Neural cell (in vitro differentiated cells): ENCODE measurements at places on chromosomes 1 and 21. TPM values are rescaled to one million over a fixed set of nuclear protein-coding genes. Genes with fewer than 3 reads are reported as not detected.

Gene RIMS3
- polyA plus RNA-seq = 31.6 and 36.9 TPM in 2 replicates

Gene DENND4B
- polyA plus RNA-seq = 25.3 and 30.9 TPM in 2 replicates

Gene CCDC181
- 11.2 and 14.7 TPM in 2 replicates for polyA plus RNA-seq

Gene PTPN14
- polyA plus RNA-seq = 0.07 and 0.20 TPM in 2 replicates

Gene OR2T35
- not detected in 2 replicates for polyA plus RNA-seq

Gene UBASH3A
- polyA plus RNA-seq = not detected in 2 replicates

Gene HOOK1
- polyA plus RNA-seq = 25.5 and 27.5 TPM in 2 replicates

Gene ASPM
- polyA plus RNA-seq = 0.87 and 1.0 TPM in 2 replicates

Gene SELP
- polyA plus RNA-seq = not detected in 2 replicates

Gene IFNLR1
- polyA plus RNA-seq = 0.16 and 0.32 TPM in 2 replicates

Gene NMNAT2
- polyA plus RNA-seq = 43.8 and 50.2 TPM in 2 replicates

Gene SYNC
- polyA plus RNA-seq = not detected in 2 replicates

Gene OSCP1
- polyA plus RNA-seq = 16.2 and 20.7 TPM in 2 replicates

Gene TMEM63A
- not detected in 2 replicates for polyA plus RNA-seq

Gene XKR8
- polyA plus RNA-seq = not detected in 2 replicates

Gene ARHGAP30
- not detected in 2 replicates for polyA plus RNA-seq

Gene KCNJ10
- polyA plus RNA-seq = not detected in 2 replicates

Gene UBXN10
- 0.64 and 0.82 TPM in 2 replicates for polyA plus RNA-seq

Gene PRELP
- not detected in 2 replicates for polyA plus RNA-seq

Gene DYNLT5
- polyA plus RNA-seq = not detected in 2 replicates

Gene SHE
- polyA plus RNA-seq = 0.04 TPM in 1 of 2 replicates, not detected in the other

Gene S100A7
- polyA plus RNA-seq = not detected in 2 replicates

Gene COA6
- polyA plus RNA-seq = 42.6 and 48.3 TPM in 2 replicates

Gene AZIN2
- polyA plus RNA-seq = 22.5 and 22.7 TPM in 2 replicates

Gene INSRR
- 2.7 and 3.0 TPM in 2 replicates for polyA plus RNA-seq

Gene MYBPH
- not detected in 2 replicates for polyA plus RNA-seq

Gene ZBTB8A
- polyA plus RNA-seq = 6.9 and 10.1 TPM in 2 replicates

Gene ARHGEF11
- polyA plus RNA-seq = 33.2 and 42.8 TPM in 2 replicates

Gene GABRD
- polyA plus RNA-seq = 0.70 and 0.85 TPM in 2 replicates

Gene HES2
- not detected in 2 replicates for polyA plus RNA-seq

Gene CYP4B1
- polyA plus RNA-seq = not detected in 2 replicates

Gene NPR1
- 0.18 and 0.45 TPM in 2 replicates for polyA plus RNA-seq

Gene CD101
- 1.4 and 2.3 TPM in 2 replicates for polyA plus RNA-seq

Gene GPR37L1
- not detected in 2 replicates for polyA plus RNA-seq

Gene ADGRL4
- polyA plus RNA-seq = 0.12 and 0.76 TPM in 2 replicates

Gene SPATA1
- 0.17 TPM in 1 of 2 replicates, not detected in the other for polyA plus RNA-seq

Gene RAD54L
- polyA plus RNA-seq = 1.1 TPM in 1 of 2 replicates, not detected in the other

Gene PGLYRP3
- not detected in 2 replicates for polyA plus RNA-seq

Gene SH2D2A
- polyA plus RNA-seq = not detected in 2 replicates

Gene RGS5
- 0.76 and 6.5 TPM in 2 replicates for polyA plus RNA-seq

Gene KCND3
- polyA plus RNA-seq = 7.0 and 7.8 TPM in 2 replicates

Gene ESPN
- not detected in 2 replicates for polyA plus RNA-seq

Gene CYP4A22
- polyA plus RNA-seq = 0.32 TPM in 1 of 2 replicates, not detected in the other

Gene RNF187
- polyA plus RNA-seq = 73.6 and 83.2 TPM in 2 replicates

Gene DMRTA2
- 0.22 and 0.36 TPM in 2 replicates for polyA plus RNA-seq

Gene STX12
- 149 and 171 TPM in 2 replicates for polyA plus RNA-seq

Gene CRP
- 0.58 and 0.98 TPM in 2 replicates for polyA plus RNA-seq
